ENCODE measurements at places on chromosomes 1 and 21.

DNA sequence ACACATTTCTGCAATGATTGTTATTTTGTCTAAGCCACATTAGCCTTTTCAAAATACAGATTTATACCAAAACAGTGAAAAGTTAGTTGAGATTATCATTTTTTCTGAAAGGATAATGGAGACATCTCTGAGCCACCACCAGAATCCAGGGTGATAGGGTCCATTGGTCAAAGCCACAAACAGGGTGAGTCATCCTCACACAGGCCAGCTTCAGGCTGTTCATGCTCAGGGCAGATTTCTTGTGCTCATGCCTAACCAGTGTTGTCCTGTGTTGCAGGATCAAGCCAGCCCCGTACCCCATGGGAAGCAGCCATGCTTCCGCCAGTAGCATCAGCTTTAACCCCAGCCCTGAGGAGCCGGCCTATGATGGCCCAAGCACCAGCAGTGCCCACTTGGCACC lies 13.4 kb downstream of the ELOA start:
- DNase-seq, result no peak

DNA sequence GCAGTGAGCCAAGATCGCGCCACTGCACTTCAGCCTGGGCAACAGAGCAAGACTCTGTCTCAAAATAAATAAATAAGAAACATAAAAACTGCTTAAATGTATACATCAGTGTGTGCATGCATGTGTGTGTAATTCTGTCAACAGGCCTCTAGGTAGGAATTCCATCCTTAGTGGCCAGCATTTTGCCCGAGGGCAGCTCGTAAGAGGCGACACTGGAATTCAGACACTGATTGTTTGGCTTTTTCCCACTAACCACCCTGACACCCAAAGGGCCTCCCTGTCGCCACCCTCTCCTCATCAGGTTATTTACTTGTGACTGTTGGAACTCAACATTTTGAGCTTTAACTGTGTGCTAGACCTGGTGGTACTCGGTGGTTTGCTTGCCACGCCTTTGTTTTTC lies 64.0 kb upstream of the KIF1B start:
- no peak for DNase-seq

GRCh38 chr1:180616439-180616838 lies 15.4 kb upstream of the XPR1 start:
- DNase-seq, result no peak

DNA sequence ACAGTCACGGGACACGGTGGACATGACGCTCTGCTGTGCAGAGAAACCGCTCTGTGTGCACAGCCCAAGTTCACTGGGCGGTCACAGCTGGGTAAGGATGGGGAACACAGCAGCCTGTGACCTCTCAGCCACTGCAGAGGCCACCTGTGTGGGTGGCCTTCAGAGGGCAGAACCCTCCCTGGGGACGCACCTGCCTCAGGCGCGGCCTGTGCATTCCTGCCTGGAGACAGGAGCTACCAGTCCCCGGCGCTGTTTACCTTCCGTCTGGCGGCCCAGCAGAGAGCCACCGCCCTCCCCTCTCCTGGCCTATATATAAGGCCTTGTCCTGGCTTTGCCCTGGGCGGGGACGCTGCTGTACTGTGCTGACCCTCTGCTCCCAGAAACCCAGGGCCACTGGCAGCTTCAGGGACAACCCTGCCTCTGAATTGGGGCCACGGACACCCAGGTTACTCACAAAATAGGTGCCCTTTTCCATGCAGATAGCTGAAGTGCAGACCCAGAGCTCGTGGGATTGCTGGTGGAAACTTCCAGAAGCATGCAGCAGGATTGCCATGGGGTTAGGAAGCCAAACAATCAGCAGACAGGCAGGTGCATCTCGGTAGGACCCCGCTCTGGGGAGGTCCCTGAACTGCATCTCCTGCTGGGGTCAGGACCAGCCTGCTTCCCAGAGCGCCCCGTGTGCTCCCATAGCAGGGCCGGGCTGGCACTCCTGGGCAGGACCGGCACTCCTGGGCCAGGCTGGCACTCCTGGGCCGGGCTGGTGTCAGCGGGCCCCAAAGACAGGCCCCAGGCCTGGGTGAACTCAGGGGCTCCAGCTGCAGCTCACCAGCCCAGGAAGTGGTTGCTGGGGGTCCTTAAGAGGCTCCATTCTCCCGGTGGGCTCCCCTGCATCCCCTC lies 83.6 kb downstream of the SIK1 start:
- no peak for DNase-seq

DNA sequence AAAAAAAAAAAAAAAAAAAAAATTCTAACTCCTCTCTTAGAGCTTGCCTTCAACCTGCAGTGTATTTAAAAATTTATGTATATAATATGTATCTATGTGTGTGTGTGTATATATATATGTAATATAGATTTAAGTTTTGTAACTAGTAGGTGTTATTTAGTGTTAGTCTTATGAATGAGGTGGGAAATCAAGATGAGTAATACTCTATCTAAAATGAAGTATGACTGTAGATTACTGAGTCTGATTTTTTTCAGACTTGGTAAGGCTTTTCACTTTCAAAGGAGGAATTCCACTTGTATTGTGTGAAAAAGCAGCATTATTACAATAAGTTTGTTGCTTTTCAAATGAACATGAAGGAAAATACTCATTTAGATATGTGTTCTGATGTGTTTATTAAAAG lies 5.4 kb upstream of the DNM3 start:
- no peak for DNase-seq

- no peak for DNase-seq
Observed at GRCh38 chr1:149977345-149977744, 33.2 kb downstream of the OTUD7B start.

DNA sequence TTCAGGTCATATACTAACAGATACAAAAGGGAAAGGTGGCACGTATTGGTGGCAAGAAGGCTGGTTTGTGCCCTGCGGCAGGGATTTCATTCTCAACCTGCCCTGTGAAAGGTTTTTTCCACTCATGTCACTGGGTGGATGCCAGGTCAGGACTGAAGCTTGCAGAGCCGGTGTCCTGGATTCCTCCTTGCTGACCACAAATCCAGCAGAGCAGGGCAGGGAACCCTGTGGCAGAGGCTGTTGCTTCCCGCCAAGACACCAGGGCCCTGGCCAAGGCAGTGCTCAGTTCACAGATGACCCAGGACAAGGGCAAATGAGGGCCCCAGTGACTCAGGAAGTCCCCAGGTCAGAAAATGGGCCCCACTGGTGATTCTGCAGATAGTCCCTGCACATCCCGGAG lies 16.4 kb downstream of the BSND start:
- DNase-seq, result no peak

GRCh38 chr21:33817138-33817537 lies 98.5 kb downstream of the ATP5PO start:
- no peak for DNase-seq

GRCh38 chr1:40823983-40824382 lies 38.2 kb downstream of the CITED4 start:
- DNase-seq, result no peak

GRCh38 chr1:176733661-176734060 lies 270.7 kb downstream of the PAPPA2 start:
- no peak for DNase-seq

DNA sequence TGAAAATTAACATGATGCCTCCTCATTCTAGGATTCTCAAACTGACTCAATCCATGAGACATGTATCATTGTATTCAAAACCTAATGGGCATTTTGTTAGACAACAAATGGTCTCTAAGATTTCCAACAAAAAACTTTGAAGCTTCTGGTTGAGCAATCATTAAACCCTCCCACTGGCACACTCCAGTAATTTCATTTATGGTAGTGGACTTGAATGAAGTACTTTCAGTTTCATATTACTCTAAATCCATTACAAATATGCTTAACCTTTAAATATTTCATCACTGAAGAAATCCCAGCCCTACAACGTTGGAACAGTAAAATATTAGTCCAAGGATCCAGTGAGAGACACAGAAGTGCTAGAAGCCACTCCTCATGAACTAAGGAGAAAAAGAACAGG lies 43.5 kb downstream of the GBP6 start:
- peak; percentile 32 for DNase-seq
